ENCODE measurements at places on chromosomes 7 and 10.

DNA sequence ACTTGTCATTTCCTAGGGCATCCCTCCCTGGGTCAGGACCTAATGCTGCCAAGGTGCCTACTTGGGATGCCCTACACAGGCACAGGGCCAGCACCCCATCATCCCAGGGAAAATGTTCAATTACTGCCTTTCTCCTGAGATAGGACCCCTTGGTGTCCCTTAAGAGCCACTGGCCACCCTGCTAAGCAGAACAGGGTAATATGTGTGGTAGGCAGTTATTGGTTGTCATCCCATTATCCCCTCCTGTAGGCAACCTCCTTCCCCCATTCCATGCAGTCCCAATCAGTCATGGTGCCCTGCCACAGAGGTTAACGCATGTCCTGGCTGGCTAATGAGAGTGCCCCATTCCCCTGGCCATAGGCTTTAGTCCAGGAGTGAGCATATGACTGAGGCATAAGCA, 53.2 kb downstream of the PRLHR start:
- no peak for DNase-seq

DNA sequence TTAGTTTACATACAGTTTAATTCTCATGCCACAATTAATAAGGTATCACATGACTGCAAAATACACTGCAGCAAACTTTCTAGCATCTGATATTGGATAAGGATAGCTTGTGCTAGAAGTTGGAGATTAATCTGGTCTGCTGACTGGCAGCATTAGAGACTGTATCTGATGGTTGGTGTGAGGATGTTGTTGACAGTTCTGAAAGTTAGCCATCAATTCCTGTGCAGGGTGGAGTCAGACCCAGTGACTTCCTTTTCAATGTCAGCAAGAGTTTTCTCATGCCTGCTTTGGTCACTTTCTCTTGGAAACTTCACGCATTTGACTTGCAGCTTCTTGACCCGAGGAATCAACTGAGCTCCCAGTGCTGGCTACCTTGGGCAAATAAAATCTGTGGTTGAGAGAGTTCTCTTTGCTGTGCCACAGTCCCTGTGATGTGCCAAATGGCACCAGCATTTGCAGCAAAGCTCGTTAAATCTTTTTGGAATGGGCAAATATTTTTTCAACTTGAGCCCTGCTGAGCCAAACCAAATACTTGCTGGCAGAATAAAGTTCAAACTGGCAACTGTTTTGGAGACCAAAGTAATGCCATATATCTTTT, 233.0 kb downstream of the TRIL start:
- no peak for DNase-seq

DNA sequence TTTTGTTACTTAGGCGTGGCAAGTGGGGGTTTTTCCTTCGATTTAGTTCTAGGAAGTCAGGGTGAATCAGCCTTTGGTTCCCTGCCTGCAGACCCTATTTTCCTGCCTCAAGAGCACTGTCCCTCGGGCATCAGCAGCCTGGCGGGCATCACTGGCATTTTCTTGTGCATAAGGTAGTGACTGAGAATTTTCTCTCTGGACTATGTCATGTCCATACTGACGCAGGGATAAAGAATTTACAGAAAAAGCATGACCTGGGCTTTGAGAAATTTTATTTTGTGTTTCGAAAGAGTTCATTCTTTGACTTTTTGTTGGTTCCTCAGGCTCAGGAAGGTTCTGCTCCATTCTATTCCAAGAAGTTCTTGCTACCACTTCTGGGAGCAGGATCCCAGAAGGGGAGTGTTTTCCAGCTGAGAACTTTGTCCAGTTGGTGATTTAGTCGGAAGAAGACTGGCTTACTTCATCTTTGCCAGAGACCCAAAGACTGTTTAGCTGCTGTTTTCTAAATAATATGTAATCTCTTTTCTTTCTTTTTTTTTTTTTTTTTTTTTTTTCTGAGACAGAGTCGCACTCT, 213.9 kb upstream of the SH2B2 start:
- no peak for DNase-seq

GRCh38 chr7:31882187-31882586, 188.0 kb downstream of the PDE1C start:
- no peak for DNase-seq

GRCh38 chr10:29512425-29512974, 122.3 kb downstream of the SVIL start:
- DNase-seq: no peak

GRCh38 chr10:127046975-127047877, 142.0 kb downstream of the DOCK1 start:
- no peak for DNase-seq

DNA sequence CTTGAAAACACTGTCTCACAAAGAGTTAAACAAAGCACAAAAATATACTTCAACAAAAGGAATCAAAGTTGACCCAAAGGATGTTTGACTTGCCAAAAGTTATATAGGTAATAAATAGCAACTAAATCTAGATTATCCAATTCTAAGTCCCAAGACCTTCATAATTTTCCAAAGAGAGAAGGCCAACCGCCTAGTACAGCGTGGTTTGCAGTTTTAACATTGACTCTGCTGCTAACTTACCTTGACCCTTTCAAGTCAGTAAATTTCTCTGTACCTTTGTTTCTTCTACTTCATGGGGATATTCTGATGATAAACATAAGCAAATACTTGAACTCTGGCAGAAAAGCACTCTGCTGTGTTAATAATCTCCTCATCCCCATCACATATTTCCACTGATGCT, 1.9 kb upstream of the GPR22 start:
- no peak for DNase-seq

GRCh38 chr7:38615665-38616064, 15.5 kb downstream of the AMPH start:
- no peak for DNase-seq

GRCh38 chr10:99427566-99428190, 2.7 kb downstream of the GOT1 start:
- no peak for DNase-seq

- no peak for DNase-seq
Observed at GRCh38 chr7:51335057-51335456, 18.4 kb upstream of the COBL start.
